Stimulated activated CD4-positive, alpha-beta T cell treated with anti-CD3 and anti-CD28 coated beads, Interleukin-4, amount 100 ng/mL, for 1 hour (primary cell): ENCODE measurements at places on chromosomes 2 and 18.

- no peak for DNase-seq
These were observed 325.8 kb upstream of the REG3G start for GRCh38 chr2:78699696-78700095.

GRCh38 chr2:23273786-23274185, 111.2 kb upstream of the KLHL29 start:
- no peak for DNase-seq

GRCh38 chr2:241133436-241133820, 15.8 kb downstream of the PASK start:
- no peak for DNase-seq

DNA sequence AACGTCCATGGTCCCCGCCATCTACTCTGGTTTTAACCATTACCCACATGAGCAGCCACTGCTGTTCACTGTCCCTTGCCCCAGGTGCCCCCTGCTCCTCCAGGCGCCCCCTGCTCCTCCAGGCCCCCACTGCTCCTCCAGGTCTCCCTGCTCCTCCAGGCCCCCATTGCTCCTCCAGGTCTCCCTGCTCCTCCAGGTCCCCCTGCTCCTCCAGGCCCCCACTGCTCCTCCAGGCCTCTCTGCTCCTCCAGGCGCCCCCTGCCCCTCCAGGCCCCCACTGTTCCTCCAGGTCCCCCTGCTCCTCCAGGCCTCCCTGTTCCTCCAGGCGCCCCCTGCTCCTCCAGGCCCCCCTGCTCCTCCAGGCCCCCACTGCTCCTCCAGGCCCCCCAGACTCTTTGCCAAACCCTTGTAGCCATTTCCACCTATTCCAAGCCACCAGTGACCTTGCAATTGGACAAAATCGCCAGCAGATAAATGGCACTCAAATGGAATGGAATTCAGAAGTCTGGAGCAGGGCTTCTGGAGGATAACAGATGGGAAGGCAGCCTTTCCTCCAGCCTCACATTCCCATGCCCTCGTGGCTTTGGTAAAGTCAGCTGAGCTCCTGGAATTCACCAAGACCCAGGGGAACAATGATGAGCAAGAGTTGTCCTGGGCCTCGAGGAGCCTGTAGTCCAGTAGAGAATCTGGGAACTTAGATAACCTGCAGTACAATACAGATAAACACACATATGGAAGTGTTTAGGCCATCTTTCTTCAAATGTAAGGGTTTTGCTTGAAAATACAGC, 13.3 kb upstream of the RPL31 start:
- no peak for DNase-seq

GRCh38 chr2:196823750-196824522, 14.8 kb upstream of the C2orf66 start:
- DNase-seq, result no peak

- no peak for DNase-seq
These were observed 105.9 kb upstream of the CREB1 start for GRCh38 chr2:207423886-207424285.

GRCh38 chr18:32289483-32290075, 99.7 kb downstream of the MEP1B start:
- no peak for DNase-seq

DNA sequence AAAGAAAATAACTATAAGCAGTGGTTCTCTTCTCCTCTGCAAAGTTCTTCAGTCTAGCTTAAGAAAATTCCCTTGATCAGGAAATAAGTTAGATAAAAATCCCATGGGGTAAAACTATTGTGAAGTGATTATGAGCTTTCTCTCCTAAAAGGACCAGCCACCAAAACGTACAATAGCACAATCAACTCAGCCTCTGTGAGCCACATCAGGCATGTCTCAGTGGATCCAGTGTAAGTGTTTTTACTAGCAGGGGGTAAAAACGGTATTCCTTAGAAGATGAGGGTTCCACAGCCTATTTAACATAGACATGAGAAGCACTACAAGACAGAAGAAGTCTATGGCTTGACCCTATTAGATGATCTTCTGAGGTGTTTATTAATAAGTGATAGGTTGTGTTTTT, 503.2 kb downstream of the PIK3C3 start:
- no peak for DNase-seq

GRCh38 chr18:2568129-2568528, 3.2 kb downstream of the METTL4 start:
- no peak for DNase-seq

GRCh38 chr2:3287896-3288295, 89.7 kb downstream of the EIPR1 start:
- no peak for DNase-seq

GRCh38 chr2:102051692-102052277, 60.0 kb downstream of the IL1R2 start:
- no peak for DNase-seq

DNA sequence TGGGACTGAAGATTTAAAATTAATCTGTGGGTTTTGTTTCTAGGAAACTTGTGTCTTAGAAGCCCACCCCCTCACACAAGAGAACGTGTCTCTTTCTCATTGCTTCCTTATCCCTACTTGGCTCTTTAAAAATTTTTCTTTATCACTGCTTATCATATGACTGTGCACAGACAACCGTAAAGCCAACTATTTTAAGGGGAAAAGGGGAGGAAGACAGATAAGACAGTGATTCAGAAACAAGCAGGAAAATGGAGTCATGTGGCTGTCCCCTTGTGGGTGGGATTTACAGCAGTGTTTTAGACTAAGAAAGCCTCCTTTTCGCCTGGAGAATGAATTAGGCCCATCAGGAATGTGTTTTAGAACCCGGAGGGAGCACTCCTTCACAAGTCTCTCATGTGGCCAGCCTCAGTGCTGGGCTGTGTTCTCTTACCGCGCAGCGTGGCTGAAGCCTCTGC, 17.6 kb downstream of the PRKCE start:
- no peak for DNase-seq

- DNase-seq, result no peak
These were observed 160.6 kb upstream of the DOK6 start for GRCh38 chr18:69239849-69240674.

DNA sequence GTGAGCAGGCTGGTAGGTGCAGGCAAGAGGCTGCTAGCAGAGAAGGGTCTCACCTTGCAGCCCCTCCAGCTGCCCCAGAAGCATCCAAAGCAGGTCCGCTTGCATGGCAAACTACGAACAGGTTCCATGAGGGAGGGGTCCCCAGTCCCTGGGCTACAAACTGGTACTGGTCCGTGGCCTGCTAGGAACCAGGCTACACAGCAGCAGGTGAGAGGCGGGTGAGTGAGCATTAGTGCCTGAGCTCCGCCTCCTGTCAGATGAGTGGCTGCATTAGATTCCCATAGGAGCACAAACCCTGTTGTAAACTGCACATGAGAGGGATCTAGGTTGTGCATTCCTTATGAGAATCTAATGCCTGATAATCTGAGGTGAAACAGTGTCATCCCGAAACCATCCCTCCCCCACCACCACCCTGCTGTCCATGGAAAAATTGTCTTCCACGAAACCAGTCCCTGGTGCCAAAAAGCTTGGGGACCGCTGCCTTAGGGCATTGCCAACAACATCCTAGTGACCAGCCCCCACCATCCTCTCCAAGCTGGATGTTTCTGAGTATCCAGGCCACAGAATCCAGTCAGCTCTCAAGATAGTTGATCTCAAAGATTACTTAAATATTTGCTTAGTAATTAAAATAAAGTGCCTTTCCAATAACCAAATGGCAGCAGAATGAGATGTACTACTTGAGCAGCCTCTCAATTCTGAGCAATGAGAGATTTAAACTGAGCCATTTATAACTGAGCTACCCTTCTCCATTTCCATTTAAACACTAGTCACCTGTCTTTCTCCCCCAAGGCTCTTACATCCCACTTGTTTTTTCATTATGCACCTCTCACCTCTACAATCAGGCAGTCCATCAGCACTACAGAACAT, 32.4 kb downstream of the LRP2 start:
- DNase-seq, result no peak

DNA sequence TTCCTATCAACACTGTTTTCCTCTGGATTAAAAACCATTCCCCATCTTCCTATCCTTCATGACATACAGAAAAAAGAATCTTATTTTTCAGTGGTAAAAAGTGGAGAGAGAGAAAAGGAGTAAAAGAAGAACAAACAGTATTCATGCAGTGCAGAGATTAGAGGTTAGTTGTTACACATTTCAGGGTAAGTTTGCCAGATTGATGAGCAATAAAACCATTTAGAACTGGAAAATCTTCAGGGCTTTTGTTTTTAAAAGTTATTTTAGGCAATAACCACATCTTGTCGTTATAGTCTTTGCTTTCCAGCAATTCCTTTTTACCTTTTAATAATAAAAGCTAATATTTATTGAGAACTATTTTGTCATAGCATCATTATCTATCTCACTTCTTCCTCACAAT, 104.5 kb downstream of the GPD2 start:
- no peak for DNase-seq

DNA sequence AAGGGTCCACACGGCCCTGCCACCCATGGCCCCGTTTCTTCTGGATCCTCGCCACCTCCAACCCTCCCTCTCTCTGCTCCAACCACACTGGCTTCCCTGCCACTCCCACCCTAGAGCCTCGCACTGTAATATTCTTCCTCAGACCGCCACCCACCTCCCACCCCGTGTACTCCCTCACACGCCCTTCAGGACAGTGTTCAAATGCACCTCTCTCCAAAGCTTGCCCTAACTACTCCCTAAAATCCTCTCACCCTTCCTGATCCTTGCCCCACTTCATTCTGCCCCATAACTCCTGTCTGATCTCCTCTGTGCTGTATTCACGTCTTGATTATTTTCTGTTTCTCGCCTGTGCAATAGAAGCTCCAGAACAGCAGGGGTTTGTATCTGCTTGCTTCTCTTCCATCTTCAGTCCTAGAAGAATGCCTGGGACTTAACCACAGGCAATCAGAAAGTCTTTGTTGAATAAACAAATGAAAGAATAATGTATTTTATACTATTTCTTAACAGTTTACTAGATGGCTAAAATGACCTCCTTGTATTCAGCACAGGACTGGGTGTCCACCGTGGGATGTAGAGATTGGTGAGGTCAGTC, 25.5 kb downstream of the EPB41L3 start:
- DNase-seq, result no peak

GRCh38 chr2:100107440-100107839, 35.0 kb downstream of the AFF3 start:
- DNase-seq, result no peak

- DNase-seq, result no peak
These were observed 53.7 kb downstream of the SH2D6 start for GRCh38 chr2:85472261-85472660.

GRCh38 chr18:76487782-76488181, 7.3 kb downstream of the ZNF516 start:
- no peak for DNase-seq
